NCI-H1930 (cell line): ENCODE measurements at places on chromosomes 5 and 9.

- DNase-seq: no peak
These were observed 516 bp downstream of the MRPL41 start for GRCh38 chr9:137552022-137552768.

- no peak for DNase-seq
These were observed 23.4 kb downstream of the ANXA6 start for GRCh38 chr5:151134228-151134627.

GRCh38 chr5:169331292-169331852 lies 30.4 kb upstream of the SLIT3 start:
- no peak for DNase-seq

- DNase-seq: no peak
These were observed 37.2 kb downstream of the GRAMD2B start for GRCh38 chr5:126460459-126460858.

GRCh38 chr5:56685503-56686217 lies 129.7 kb upstream of the MAP3K1 start:
- DNase-seq: no peak

DNA sequence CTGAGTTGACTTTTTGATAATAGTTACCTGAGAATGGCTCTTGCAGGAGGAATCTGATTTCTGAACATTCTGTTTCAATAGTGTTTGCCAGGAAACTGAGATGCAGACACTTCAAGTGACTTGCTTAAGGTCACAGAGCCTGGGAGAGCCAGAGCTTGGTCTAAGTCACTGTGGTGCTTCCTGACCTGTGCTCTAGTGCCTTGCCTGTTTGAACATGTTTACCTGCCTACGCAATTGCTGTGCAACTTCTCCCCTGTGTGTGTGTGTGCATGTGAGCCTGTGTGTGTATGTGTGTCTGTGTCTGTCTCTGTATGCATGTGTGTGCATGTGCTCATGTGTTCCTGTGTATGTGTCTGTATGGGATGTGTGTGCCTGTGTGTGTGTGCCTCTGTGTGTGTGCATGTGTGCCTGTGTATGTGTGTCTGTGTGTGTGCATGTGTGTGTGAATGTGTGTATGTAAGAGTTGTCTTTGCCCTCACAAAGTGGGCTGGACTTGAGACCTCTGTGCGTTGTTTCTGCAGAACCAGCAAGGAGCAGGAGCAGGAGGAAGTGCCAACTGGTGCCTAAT lies 185.8 kb downstream of the GADD45G start:
- DNase-seq: no peak

- DNase-seq: no peak
These were observed 125.4 kb downstream of the C5orf15 start for GRCh38 chr5:133842846-133843611.

- no peak for DNase-seq
These were observed 40.8 kb upstream of the LARP1 start for GRCh38 chr5:154714266-154714986.

DNA sequence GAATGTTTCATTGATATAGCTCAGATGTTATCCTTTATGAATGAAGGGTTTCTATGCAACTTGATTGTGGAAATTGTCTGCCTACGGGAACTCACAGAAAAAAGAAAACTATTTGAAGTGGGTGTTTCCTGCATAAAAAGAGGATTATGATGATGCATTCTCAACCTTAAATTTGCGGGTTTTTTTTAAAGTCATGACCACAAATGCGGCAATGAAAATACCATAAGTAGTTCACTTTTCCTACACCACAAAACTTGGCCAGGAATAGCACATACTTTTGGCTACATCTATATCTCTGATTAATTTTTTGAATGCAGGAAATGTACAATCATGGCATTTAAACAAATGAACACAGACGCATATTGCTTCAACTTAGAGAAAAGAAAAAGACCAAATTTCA lies 754.7 kb downstream of the DTWD2 start:
- DNase-seq: no peak
